GM03348 (cell line): ENCODE measurements at places on chromosomes 2 and 18.

DNA sequence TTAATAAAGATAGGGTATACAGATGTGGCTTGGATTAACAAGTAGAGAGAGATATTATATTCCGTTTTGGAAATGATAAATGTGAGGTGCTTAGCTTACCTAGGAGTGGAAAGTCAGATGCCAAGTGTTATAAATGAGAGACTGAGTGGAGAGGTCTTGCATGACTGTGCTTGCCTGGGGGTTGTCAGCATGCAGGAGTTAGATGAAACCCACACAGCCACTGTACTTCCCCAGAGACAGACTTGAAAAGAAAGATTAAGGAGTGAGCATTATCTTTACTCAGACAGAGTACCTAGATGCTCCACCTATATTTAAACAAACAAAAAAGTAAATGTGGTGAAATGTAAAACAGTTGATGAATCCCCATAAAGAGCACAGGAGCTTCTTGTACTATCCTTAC, 482.7 kb downstream of the RIT2 start:
- DNase-seq = no peak

- DNase-seq = peak; percentile 44
These were observed 37.4 kb upstream of the RAPGEF4 start for GRCh38 chr2:172698041-172698863.

DNA sequence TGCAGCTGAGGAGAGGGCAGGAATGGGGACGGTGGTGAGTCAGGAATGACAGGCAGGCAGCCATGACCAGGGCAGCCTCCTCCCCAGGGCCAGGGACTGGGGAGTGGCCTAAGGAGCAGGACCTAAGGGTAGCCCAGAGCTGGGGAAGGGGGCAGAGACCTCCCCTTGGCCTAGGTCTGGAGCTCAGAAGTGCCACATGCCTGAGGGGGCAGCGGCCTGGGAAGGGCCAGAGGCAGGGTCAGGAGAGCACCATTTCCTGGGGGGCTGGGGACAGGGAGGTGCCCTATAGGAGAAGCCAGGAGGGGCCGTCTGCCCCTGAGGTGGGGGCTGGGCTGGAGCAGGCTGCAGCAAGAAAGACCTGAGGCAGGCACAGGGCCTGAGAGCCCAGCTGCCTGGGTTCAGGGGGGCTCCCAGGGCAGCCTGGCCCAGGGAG, 20.9 kb downstream of the CFLAR start:
- DNase-seq = no peak

DNA sequence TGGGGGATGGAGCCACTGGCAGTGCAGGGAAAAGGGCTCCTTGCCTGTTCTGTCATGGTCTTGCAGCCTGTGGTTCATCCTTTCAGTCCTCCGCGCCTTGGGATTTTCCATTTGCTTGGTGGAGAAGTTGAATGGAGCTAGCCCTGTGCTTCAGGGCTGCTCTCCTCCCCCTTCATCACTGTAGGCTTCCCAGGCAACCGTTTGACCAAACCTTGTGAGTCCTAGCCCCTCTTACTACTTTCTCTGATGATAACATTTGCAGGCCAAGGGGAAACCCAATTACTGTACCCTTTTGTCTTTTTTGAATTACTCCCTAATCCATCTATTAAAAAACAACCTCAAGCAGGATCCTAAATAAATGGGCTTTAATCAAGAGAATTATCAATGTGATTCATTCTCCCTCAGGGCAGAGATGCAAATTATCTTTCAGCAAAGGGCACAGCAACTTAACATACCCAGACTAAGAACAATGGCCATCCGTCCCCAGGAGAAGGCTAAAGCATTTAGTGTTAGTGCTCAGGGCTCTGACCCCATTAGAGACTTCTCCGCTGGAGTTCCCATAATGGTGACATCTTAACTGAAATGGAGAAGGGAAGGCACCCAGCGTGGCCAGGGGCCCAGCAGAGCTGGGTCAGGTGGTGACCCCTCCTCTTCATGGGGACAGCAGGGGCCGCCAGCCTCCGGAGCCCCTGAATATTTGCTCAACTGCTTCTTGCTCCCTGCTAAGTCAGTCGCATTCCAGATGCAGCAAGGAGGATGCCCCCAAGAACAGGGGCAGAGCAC, 40.7 kb downstream of the RHOB start:
- DNase-seq = no peak

GRCh38 chr18:11873670-11874340, 22.6 kb downstream of the CHMP1B start:
- no peak for DNase-seq

- no peak for DNase-seq
These were observed 509.4 kb upstream of the SETBP1 start for GRCh38 chr18:44171301-44171700.

DNA sequence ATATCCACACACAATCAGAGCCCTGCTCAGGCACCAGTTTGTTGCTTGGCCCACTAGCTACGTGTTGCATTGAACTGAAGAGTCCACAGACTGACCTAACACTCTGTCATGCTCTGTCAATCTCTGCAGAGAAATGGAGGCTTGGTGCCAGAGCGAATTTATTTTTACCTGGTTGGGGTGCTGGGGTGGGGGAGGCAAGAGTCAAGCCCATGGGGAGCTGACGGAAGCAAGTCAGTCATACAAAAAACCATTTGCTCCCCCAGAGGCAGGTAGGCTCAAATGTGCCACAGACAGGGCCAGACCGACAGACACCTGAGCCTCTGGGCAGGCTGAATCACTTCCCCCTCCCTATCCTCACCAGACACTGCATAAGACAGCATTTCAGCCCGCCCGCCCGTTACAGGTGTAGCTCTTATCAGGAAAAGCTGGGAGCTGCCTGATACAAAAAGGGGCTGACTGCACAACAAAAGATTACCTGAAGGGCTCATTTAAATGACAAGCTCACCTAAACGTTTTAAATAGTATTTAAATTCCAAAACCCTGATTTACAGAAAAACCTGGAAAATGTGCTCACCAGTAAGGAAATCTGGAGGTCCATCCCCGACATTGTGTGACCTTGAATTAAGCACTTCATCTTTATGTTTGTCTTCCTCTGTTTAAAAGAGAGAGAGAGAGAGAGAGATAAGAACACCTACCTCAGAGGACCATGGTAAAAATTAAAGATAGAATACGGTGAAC, 2.1 kb upstream of the PCBP1 start:
- no peak for DNase-seq

DNA sequence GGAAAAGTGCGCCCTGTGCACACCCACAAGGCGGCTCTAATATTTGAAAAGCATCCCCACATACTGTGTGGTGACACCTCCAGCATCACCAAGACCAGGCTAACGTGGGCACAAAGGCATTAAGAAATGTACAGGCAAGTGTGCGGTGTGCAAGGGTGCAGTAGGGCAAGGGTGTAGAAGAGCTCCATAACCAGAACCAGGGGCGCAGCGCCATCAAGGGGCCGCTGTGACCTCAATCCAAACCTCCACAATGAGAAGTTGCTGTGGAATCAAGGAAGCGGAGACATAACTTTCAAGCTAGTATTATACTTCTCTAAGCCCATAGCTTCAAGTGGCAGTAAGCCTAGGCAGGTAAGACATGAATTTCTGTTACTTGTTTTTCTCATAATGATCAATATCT, 13.0 kb downstream of the L3MBTL4 start:
- DNase-seq = no peak

DNA sequence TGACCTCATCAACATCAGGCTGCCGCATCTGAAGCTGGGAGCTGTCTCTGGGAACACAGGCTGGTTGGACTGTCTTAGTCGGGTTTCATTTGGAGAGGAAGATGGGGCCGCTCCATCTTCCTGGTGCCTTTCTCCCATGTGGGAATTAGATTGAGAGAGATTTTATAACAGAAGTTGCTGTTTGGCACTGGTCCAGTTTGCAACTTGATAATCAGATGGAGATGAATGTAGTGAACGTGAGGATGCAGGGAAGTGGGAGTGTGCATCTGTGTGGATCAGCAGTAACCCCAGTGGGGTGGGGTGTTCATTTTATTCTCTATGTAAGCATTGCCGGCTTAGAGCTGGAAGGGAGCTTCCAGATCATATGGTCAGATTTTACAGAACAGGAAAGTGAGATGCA, 250.9 kb downstream of the DCDC2C start:
- no peak for DNase-seq

GRCh38 chr2:108942888-108943287, 46.1 kb downstream of the EDAR start:
- DNase-seq = no peak

- peak; percentile 58 for DNase-seq
These were observed 155.0 kb upstream of the SLC8A1 start for GRCh38 chr2:40606862-40607261.

DNA sequence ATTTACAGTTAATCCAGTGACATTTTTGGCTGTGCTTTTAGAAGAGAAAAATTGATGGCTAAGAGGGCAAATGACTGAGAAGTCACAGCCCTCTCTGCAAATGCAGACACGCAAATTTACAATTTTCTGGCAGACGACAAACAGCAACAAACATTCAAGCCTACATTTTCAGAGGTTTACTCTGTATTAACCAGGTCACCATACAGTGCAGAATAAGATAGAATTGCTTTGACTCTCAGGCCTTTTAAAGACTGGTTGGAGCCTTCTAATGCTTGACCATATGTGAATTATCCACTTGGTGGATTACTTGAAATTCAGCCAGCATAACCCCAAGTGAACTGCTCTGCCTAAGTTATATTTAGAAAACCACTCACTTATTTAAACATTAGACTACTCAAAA, 280.9 kb upstream of the STON1 start:
- peak; percentile 20 for DNase-seq

GRCh38 chr18:3251963-3252277, 4.3 kb downstream of the MYL12A start:
- no peak for DNase-seq

DNA sequence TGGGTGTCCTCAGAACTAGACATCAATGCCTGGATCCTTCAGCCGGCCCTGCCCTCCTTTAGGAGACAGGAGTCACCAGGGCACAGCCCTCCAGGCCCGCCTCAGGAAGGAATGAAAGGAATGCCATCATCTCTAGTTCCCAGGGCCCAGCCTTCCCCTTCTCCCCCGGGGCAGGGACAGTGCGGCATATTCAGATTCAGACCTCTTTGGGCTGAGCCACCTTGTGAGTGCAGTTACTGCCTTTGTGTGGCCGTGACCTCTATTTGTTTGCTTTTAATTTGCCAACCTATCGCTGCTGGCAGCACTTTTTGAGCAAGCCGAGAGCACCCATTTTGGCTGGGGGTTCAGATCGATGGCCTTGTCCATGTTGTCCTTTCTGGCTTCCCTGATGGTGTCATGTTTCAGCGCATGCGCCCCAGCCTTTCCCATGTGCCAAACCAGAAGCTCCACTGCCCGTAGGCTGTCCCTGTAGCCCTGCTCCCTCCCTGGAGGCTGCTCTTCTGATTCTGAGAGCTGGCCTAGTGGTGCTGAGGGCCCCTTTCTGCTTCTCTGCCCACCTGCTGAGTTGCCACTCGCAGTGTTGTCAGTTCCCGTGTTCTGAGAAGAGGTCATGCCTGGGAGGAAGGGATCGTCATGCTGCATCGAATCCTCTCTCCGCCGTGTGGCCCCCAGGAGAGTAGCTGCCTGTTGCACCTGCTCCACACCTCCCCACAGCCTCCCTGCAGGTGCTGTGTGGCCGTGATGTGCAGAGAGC, 10.9 kb downstream of the ANKRD23 start:
- DNase-seq = peak; percentile 56

DNA sequence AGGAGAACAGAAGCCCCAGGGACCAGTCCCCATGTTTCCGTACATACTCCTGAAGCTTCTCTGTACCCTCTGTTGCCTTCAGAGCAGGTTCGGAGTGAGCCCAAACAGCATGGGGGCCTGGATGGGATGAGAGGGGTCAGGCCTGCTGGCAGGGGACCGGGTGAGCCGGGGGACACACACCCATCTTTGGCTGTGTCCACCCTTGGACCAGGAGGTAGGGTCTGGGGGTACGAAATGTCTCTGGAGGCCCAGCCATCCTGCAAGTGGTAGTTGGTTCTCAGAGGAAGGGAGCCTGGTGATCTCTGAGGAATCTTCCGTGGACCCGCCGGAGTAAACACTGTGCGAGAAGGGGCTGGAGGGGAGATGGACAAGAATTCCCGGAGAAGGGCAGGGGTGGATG, 15.3 kb downstream of the FBLN7 start:
- no peak for DNase-seq
